AG10803 (cell line): ENCODE measurements at places on chromosomes 1 and 21.

GRCh38 chr1:55380355-55380970, 165.3 kb upstream of the USP24 start:
- DNase-seq = no peak

DNA sequence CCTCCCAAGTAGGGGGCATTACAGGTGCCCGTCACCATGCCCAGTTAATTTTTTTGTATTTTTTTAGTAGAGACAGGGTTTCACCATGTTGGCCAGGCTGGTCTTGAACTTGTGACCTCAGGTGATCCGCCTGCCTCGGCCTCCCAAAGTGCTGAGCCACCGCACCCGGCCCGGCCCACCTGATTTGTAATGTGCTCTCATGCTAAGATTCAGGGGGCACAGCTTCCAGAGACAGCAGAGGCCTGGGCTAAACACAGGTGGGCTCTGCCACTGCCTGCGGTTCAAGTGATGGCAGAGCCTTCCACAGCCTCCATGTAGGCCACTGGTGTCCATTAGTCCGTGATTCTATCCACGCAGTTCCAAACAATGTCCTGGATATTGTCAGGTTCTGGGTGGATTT, 98.4 kb downstream of the PDE9A start:
- no peak for DNase-seq

- no peak for DNase-seq
Observed at GRCh38 chr1:70048336-70049094, 156.9 kb downstream of the LRRC40 start.

DNA sequence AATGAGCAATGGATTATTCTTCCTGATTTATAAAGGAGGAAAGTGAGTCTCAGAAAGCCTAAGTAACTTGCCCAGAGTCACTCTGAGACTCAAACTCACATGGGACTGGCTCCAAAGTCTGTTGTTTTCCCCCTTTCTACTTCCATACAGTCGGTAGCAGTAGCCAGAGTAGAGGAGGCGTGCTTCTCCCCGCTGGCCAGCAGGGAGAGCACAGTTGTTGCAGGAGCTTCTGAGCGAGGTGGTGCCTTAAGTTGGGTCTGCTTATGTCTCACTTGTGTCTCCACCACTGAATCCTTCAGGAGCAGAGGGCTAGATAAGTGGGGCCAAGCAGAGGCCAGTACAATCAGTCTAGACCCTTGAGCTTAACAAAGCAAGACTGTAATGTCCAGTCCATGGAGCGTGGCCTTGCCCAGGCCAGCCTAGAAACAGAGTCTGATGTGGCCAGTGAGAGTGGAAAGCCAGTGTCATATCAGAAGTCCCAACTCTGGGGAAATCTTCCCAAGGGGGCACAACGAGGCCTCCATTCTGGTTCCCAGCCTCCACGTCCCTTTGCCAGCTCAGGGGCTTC, 181.9 kb downstream of the ZSCAN20 start:
- peak; percentile 54 for DNase-seq

DNA sequence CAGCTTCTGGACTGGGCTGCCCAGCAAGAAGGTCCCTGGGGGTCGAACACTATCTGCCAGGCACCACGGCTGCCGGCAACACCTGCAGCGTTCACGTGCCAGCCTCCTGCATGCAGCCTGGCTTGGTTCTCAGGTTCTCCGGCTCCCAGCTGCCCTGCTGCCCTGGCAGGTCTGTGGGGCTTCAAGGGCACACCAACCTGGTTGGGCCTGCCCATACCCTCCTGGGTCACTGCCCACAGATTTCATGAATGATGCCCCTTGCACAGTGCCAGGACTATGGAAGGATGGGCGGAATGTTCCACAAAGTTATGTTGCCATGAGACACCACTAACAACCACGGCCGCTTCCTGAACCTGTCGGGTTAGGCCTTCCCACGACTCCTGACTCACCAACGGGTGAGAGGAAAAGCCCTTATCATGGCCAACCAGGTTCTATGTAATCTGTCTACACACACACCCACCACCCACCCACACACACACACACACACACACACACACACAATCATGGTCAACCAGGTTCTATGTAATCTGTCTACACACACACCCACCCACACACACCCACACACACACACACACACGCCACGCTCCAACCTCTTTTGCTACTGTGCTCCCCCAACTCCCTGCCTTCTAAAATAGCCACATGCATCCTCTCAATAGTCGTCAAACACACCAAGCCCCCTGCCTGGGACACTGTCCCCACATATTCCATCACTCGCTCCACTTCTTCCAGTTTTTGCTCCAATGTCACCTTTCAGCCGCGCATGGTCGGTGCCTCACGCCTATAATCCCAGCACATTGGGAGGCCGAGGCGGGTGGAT, 32.2 kb downstream of the HSPG2 start:
- peak; percentile 83 for DNase-seq

- peak; percentile 32 for DNase-seq
Observed at GRCh38 chr21:36396325-36396724, 11.1 kb downstream of the CHAF1B start.

- DNase-seq = no peak
Observed at GRCh38 chr21:41048145-41048544, 119.8 kb upstream of the BACE2 start.

DNA sequence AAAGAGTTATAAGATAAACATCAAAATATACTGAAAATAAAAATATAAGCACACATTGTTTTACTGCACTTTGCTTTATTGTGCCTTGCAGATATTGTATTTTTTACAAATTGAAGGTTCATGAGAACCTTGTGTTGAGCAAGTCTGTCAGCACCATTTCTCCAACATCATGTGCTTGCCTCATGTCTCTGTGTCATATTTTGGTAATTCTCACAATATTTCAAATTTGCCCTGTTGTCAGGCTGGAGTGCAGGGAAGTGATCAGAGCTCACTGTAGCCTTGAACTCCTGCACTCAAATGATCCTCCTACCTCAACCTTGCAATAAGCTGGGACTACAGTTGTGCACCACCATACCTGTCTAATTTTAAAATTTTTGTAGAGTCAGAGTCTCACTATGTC, 21.3 kb upstream of the CNIH3 start:
- DNase-seq = no peak

GRCh38 chr1:207172885-207173284, 68.9 kb downstream of the C4BPA start:
- no peak for DNase-seq

DNA sequence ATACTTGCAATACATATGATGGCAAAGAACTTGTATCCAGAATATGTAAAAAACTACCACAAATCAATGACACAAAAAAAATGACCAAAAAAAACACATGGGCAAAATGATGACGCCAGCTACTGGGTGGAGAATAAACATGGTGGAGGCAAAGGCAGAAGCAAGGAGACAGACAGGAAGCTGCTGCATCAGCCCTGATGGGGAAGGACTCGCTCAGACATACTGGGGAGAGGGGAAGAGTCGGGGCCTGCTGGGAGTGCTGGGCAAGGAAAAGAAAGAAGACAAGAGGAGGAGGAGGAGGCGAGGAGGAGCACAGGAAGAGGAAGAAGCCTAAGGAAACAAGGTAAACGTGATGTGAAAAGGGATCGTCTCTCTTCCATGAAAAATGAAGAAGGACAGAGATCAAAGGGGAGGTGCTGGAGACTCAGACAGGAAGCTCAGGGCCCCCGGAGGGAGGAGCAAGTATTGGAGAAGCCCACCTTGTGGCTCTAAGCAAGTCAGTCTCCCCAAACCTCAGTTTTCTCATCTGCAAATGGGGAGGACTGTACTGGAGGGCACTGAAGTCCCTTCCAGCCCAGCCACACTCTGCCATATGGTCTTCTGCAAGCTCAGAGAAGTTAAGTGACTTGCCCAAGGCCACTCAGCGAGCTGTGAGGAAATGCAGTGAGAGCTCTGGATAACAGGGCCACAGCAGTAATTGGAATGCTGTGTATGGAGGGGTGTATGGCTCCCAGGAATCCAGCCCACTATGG, 24.2 kb downstream of the OLFML2B start:
- DNase-seq = no peak

- DNase-seq = no peak
Observed at GRCh38 chr21:16651956-16652355, 860.9 kb upstream of the CXADR start.

DNA sequence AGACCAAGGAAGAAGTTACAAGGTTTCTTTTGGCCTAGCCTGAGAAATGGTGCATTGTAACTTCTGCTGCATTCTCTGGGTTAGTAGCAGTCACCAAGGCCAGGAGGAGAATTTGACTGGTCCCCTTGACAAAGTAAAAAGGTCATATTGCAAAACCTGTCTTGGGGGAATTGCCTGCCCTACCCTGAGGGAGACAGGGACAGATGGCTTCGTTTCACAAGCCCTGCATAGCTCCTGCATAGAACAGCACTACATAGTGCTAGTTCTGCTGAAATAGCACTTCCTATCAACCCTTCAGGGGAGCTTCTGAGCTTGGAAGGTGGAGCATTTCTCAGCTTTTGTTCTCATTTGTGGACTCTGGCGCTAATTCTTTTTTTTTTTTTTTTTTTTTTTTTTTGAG, 20.4 kb upstream of the AK2 start:
- no peak for DNase-seq
